Cortex of kidney (tissue), 1 donor: ENCODE measurements at places on chromosomes 6 and 20.

- no peak for DNase-seq
These were observed 405.8 kb upstream of the FKBP1C start for GRCh38 chr6:62805431-62805830.

DNA sequence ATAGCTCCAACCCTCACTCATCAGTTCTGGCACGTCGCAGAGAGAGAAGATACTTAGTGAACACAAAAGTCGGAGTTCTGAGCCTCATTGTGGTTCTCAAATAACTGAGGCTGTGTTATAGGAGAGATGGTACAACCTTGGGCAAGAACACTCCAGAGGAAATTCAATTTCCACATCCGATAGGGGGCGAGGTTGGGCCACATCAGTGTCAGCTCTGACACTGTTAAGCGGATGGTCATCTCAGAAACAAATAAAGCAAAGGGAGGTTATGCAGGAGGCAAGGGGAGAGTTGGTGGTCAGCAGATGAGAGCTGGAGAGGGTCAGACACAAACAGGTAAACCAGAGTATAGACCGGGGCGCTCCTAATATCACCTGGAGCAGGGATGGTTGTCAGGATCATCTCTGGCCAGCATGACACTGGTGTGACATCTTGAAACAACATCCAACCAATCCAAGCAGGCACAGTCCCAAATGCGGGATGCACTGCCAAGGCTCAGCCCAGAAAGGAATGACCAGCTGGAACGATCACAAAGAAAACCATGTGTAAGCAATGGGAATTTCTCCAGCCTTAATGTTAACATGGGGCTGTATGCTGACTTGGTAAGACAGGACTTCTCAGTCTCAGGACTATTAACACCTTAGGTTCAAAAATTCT, 331.8 kb downstream of the HACE1 start:
- no peak for DNase-seq

GRCh38 chr20:45545754-45546453, 1.3 kb downstream of the EPPIN start:
- DNase-seq: no peak

DNA sequence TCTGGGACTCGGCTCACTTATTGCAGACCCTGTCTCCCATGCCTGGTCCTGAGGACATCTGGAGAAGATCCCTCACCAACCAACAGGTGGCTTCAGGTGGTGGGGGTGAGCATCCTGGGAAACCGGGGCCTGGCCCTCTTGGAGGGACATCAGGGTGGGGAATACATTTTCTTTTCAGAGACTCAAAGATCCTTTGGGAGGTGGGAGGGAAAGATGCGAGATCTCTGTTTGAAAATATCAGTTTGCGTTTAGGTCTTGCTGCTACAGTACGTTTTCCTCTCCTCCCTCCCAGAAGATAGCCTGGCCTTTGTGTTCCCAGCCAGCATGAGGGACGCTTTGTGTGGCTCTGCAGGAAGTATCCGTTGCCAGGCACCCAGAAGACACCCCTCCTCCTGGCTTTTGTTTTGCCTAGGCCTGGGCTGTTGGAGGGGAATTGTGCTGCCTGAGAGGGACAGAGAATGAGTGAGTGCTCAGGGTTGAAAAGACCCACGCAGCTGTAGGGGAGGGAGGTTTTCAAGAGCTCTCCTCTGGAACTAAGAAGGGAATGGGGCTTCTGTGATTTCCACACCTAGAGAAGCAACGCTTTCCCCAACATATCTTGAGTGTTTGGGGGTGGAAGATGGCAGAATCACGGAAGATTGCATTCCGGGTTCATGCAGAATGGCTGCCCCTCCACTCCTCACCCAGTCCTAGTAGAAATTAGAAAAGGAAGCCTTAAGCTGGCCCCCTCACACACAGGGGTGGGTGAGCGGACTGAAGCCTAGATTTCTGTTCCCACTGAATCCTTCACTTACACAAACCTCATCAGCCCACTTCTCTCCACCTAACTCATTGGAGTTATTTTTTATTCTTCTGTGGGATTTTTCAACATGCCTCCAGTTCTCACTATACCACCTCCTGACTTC, 22.0 kb upstream of the SLC2A12 start:
- DNase-seq: no peak

- DNase-seq: no peak
These were observed 405.5 kb downstream of the UTRN start for GRCh38 chr6:144690666-144691065.

GRCh38 chr6:13285705-13286104, 42.6 kb downstream of the TBC1D7 start:
- DNase-seq: no peak

DNA sequence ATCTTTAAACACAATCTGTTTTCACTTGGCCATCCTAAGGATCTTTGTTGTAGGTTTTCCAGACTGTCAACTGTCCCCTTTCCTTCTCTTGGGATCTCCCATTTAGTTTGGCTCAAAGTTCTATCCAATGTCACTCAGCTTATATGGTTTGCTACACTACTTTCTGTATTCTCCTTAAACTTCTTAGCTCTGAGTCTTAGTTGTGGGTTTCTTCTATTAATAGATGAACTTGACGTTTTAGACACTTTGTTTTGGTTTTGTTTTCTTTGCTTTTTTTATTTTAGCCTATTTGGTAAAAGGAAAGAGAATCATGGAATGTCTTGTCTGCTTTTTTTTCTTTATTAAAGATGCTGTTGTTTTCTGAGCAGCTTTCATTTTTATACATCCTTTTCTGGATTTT, 11.4 kb downstream of the RMND1 start:
- no peak for DNase-seq

DNA sequence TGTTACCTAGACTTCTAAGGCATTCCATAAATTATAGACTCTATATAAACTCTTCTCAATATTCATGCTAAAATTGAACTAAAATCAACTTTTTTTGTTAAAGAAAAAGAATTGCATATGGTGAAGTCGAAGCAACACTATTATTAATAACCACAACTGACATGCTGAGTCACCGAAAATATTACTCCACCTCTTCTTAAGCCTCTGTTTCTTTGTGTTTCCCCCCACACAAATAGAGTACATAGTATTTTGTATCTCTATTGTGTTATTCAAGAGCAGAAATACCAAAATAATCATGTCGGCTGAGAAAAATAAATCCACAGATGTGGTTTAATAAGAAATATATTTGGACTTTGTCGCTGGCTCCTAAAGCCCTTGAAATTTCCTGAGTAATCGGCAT, 23.8 kb downstream of the TFB1M start:
- no peak for DNase-seq

GRCh38 chr6:113829696-113830045, 27.5 kb upstream of the MARCKS start:
- DNase-seq: no peak

DNA sequence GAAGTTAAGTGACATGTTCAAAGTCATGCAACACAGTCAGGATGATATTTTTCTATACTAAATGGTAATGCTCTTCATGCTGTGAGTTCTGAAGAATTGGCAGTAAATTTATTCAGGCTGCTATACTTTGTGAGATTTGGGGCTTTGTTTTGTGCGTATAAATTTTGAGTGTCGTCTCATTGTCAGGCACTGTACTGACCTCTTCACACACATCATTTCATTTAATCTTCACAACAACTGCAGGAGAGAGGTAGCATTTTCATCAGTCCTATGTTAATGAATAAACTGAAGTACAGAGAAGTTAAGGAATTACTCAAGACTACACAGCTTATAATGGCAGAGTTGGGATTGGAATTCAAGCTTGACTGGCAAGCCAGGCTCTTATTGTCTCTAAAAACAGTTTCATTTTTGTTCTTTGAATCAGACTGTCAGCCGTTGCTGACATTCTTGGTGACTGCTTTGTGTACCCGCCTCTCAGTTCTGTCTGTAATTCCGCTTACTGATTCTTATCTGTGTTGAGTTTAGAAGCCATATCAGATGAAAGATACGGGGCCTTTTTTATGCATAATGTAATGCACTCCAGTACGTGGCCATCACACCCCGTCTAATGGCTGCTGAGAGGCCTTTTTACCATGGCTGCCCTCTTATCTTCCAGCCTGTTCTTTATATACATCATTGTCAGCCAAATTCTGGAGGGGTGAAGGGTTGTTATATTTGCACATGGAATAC, 274.9 kb downstream of the UTRN start:
- DNase-seq: no peak

- no peak for DNase-seq
These were observed 370.3 kb downstream of the NRN1 start for GRCh38 chr6:5636210-5637030.

- DNase-seq: no peak
These were observed 1.4 kb downstream of the C6orf15 start for GRCh38 chr6:31110825-31111582.

GRCh38 chr6:170067181-170067641, 223.7 kb downstream of the DLL1 start:
- no peak for DNase-seq

GRCh38 chr6:137878486-137879285, 11.6 kb downstream of the TNFAIP3 start:
- DNase-seq: no peak

DNA sequence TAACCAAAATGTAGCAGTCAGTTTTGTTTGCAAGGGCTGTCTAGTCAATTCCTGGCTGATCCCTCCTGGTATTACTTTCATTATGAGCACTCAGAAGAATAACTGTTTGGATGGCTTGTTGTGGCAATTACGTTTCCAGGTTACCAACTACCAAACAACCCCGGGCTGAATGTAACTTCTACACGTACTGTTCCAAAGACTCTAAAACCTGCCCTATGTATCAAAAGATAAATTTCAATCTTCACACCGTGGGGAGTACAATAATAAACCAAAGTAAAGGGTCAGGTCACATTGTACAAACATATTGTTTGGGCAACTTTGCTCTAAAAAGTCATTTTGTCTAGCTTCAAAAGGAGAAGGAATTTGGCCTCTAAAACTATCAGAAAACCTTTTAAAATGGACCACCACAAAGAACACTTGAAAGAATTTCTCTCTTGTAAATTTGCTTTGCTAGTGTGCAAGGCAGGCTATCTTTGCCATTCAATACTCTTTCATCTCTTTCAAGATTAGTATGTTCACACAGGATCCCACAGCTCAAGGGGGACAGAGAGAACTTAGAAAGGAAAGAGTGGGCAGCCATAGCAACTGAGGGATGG, 27.6 kb downstream of the DCDC2 start:
- DNase-seq: no peak

DNA sequence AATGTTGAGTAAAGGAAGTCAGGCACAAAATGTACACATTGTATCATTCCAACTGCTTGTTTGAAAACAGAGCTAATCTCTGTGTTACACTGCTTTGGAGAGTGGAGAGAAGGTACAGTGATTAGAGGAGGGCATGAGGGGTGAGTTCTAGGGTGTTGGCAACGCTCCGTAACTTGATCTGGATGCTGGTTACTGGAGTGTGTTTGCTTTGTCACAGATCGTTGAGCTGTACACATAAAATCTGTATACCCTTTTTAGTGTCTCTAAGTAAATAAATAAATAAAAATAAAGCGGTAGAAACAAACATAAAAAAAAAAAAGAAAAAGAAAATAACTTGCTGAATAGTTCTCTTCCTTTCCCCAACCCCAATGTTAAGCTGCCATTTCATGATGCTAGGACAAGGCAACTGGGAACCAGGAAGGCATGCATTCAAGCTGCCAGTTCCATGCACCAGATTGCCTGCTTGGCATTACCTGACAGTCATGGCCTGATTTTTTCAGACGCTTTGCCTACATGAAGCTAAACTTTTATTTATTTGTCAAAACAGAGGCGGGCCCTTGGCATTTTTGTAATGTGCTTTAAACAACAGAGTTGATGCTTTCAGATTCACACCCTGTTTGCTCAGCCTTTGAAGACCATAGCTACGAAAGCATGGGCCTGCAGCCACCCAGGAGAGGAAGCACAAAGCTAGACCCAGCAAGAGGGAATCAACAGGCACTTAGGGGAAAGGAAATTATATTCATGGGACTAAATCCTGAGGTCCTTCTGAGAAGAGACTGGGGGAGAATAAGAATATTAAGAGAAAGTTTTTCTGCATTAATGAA, 21.2 kb downstream of the TNFRSF21 start:
- no peak for DNase-seq

DNA sequence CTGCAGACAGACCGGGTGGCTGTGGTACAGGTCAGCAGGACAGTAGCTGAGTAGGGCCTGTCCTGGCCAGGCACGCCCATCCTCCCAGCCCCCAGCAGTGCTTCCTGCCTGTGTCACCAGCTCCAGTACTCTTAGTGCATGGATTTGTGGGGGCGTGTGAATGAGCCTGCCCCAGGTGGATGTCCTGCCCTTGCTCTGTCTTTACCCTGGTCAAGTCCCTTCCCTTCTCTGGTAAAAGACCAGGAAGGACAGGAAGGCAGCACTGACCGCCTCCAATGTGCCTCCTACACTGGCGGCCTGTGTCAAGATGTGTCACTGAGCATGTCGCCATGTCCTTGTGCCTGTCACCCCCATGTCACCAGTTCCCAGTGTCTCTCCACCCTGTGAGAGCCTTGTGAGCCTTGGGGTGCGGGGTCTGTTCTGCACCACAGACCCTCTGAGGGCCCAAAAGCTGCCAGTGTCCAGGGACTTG, 11.9 kb downstream of the TEAD3 start:
- DNase-seq: no peak
